Peyer's patch (tissue), 4 donors: ENCODE measurements at places on chromosomes 5 and 9. TPM values are rescaled to one million over a fixed set of nuclear protein-coding genes. Genes with fewer than 3 reads are reported as not detected.

The DEPDC1B gene
- 13.2 TPM for total RNA-seq

DNA sequence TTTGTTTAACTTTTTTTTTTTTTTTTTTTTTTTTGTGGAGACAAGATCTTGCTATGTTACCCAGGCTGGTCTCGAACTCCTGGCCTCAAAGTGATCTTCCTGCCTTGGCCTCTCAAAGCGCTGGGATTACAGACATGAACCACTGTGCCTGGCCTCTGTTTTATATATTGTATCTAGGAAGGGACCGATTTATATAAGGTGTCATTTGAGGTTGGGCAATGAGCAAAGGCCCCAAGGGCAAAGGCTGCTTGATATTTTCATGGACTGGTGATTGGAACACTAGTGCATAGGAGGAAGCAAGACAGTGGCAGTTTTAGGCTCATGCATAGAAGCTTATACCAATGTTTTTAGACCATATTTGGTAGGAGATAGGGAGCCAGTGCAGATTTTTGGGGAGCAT is 3.2 kb downstream of the SLC26A2 start:
- peak; percentile 80 for DNase-seq

The ORM2 gene
- not detected for total RNA-seq

GRCh38 chr9:127562279-127562796 is 49.7 kb upstream of the STXBP1 start:
- DNase-seq, result no peak

- peak; percentile 31 for DNase-seq
Observed at GRCh38 chr9:121463026-121463807, 36.4 kb downstream of the GGTA1 start.

The LCN1 gene
- total RNA-seq, result not detected

- no peak for DNase-seq
Observed at GRCh38 chr5:133611357-133612248, 738 bp downstream of the FSTL4 start.

The PRR16 gene
- 3.3 TPM for total RNA-seq
